ENCODE measurements at places on chromosomes 3 and 15.
A peak's percentile ranks its signal among the peaks of the same experiment; 100 is the strongest.

GRCh38 chr3:140905559-140905958 is 36.1 kb upstream of the SLC25A36 start:
- no peak for DNase-seq

GRCh38 chr15:89587955-89588354 is 12.7 kb downstream of the TICRR start:
- DNase-seq, result no peak

- no peak for DNase-seq
These were observed 163.0 kb downstream of the TBC1D5 start for GRCh38 chr3:17579289-17580031.

DNA sequence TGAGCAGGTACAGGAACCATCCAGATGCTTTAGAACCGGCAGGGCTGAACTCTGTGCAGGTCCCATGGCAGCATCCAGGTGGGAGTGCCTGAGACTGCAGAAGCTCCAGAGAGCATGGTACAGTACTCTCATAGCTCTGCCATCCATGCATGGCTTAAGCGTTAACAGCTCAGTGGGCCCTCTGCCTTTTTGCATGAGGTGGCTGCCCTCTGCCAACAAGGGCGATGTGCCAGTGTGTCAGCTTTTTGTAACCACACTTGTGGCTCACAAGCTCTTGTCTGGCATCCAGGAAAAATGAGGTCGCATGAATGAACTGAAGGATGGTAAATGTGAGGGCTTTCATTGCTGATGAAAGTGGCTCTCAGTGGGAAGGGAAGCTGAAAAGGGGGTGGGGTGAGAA is 950.1 kb downstream of the DIPK2A start:
- DNase-seq, result no peak

GRCh38 chr3:196970547-196971093 is 2.0 kb upstream of the PIGZ start:
- no peak for DNase-seq

- no peak for DNase-seq
These were observed 229.2 kb downstream of the MBNL1 start for GRCh38 chr3:152497890-152498289.

- DNase-seq, result no peak
These were observed 534.2 kb downstream of the ZIC1 start for GRCh38 chr3:147943265-147943945.

DNA sequence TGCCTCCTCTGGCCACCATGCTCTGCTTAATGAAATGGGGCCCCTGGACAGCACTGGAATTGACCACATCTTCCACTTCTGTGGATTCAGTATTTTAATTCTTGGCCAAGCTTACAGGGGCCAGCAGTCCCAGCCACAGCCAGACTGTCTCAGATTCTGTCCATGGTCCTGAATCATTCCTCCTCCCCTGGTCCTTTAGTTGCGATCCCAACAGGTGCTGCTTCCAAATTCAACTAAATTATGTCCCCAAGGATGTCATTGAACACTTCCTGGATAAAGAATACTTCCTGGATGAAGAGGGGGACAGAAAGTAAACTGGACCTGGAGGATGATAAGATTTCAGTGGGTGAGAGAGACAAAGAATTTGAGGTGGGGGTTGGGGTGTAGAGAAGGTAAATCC is 111.1 kb upstream of the FOXB1 start:
- no peak for DNase-seq

DNA sequence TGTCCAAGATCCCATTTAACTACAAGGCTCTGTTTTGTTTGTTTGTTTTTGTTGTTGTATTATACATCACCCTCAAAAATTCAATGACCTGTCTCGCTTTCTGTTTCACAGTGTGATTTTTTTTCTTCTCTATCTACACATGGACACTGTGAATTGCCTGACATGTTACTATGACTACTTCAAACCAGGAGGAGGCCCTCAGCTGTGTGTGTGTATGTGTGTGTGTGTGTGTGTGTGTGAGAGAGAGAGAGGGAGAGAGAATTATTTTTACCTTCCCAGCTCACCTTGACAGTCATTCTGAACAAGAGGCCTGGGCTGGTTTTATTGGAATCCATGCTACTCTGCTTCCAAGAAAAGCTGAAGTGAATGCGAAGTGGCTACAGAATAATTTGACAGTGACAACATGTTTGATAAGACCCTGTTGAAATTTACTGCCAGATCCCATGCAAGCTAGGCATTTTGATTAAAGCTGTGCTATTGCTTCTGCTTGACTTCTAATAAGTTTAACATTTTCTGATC is 841.4 kb downstream of the NSUN3 start:
- DNase-seq, result no peak

DNA sequence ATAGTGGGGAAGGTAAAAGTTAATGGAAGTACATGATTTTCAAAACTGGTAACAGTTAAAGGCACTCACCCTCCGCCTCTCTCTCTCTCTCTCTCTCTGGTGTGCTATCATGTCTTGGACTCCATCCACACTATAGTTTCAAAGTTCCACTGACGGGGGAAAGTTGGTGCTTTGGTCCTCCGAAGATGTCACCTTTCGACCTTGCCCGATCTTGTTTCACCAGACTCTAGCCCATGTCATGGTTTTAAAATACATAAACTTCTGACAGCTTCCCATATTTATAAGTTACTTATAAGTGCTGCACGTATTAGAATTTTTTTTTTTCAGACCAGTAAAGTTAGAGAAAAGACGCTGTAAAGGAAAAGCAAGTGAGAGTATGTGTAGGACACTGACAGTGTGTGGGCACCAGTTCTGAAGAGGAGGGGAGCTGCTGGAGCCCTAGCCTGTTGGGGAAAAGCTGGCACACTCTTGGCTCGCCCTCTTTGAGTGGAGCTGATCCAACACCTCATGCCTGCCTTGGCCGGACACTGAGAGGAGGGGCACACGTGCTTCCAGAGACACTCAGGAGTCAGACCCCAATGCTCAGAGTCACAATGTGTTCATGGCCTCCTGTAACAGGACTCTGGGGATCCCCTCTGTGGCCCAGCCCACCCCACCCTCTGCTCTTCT is 200.5 kb upstream of the TPM1 start:
- no peak for DNase-seq

- DNase-seq, result no peak
These were observed 84.5 kb upstream of the C3orf80 start for GRCh38 chr3:160140756-160141155.

DNA sequence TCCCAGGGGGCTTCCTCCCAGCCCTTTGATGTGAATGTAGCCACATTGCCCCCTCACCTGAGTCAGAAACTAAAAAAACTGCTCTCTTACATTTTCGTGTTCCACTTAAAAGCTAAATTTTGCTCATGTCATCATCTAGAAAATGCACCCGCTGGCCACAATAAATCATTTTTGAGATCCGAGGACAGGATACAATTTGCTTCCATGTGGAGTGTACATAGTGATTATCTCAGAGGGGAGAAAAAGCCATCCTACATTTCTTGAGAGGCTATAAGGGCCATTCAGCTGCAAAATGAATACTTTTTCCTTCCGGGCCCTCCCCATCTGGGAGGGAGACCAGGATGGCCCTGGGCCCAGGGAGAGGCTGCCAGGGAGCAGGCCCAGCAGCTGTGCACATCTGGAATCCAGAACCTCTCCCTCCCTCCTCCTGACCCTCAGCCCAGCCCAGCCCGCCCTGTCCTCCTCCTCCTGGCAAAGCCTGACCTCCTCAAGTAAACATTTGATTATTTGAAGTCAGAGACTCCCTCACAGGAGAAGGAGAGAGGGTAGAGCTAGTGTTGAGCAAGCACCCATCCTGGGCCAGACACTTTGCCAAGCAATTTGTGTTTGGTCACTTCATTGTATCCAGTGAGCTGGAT is 59.1 kb downstream of the CORO2B start:
- peak; percentile 50 for DNase-seq

- no peak for DNase-seq
These were observed 1.5 kb downstream of the WHAMM start for GRCh38 chr15:82810890-82811426.

GRCh38 chr15:101523560-101523940 is 34.0 kb upstream of the PCSK6 start:
- DNase-seq, result no peak

- DNase-seq, result no peak
These were observed 159.9 kb downstream of the MAGI1 start for GRCh38 chr3:65878831-65879230.

GRCh38 chr3:139472380-139473010 is 3.8 kb downstream of the RBP2 start:
- DNase-seq, result no peak

- no peak for DNase-seq
These were observed 36.2 kb downstream of the VGLL3 start for GRCh38 chr3:86954747-86955146.

DNA sequence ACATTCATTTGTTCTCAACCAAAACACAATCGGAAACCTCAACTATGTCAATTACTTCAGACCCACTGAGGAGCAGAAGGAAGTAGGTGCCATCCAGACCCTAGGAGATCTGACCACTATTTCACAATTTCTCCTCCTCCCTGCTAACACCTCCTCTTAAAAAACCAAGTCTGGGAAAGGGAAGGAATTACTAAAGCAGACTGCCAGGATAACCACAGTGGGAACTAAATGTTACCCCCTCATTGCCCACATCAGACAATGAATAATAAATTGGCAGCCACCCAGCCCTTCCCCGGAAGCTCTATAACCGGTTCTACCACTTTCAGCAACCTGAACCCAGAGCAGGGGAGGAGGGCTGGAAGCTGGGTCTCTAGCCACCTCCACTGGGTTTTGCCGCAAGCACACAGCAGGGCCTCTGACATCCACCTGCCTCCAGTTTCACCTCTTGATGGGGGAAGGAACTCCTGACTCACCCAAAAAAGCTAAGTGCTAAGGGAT is 17.6 kb downstream of the C15orf62 start:
- peak; percentile 97 for DNase-seq

GRCh38 chr15:52427804-52428203 is 100.9 kb downstream of the MYO5A start:
- no peak for DNase-seq

DNA sequence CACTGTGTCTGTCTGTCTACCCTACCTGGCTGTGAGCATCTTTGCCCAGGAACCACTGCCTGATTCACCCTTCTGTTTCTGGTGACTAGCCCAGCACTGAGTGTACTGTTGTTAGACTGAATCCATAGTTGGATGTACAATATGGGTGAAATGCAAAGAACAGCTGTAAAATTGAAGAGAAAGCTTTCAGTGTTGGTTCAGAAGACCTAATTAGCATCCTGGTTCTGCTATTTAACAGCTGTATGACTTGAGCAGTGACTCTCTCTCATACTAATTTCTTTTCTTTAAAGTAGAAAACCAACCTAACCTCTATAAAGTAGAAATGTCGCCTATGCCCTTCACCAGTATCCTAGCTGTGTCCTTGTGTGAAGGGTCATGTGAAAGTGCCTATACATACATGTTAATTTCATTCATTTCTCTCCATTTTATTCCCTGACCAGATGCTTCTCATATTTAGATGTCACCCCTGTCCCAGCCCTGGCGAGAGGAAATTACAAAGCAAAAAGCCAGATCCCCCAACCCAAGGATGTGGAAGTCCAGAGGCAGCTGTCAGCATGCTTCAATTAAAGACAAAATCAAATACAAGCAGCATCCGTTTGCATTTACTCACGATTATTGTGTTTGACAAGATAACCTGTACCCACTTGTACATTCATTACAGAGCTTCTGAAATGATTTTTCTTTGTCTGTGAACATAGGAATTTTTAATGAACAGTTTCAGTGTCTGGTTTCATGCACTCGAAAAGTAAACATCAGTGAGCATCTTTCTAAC is 305.7 kb upstream of the ICE2 start:
- no peak for DNase-seq

DNA sequence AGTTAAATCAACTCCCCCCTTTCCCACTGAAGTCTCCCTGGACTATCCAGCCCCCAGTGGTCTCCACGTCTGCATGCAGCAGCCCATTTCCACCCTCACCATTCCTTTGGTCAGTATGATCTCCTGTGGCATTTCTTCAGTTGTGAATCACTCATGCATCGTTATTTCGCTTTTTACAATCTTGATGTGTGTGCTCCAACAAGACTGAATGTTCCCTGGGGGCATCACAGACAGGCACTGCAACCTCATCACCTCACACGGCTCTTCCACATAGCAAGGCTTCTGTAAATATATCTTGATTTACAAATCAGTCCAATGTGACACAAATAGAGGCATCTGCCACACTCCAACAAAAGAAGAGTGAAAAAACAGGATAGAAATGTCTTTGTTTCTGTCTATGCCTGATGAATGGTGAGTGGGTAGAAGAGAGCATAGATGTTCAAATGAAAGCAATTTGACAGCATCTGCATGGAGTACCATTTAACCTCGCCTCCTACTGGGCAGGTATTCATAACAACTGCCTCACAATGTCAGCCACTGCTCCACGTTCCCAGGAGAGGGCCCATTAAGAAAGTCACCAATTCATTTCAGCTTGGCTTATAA is 5.2 kb downstream of the HEG1 start:
- DNase-seq, result no peak

DNA sequence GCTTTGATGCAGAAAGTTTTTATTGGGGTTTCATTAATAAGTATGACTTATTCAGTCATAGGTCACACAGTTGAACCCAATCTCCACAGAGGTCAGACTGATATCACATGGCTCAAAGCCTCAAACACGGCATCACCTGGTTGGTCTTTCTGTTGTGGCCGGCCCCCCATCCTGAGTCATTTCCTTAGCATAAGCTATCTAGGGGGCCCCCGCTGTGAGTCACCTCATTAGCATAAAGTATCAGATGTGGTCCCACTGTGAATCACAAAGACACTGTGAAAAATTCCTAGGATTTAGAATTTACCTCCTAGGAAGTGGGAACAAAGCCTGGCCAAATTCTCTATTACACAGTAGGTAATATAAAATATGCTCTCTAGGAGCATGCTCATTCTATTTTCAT is 502.2 kb downstream of the PYDC2 start:
- no peak for DNase-seq

DNA sequence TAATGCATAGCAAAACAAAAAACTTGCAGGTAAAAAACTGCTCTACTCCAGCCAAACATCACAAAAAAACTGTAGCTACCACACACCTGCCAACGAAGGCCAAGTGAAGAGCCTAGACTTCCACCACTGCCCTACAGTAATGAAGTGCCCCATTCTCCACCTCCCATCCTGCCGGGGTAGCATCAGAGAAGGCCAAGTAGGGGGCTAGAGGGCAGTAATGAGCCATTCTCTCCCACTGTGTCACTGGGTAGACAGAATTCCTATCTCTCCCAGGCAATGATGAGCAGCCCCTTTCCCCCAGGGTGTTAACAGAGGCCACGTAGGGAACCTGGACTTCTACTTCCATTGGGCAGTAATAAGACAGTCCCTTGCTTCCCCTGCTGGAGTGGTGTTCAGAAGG is 9.5 kb downstream of the SEC22C start:
- no peak for DNase-seq

GRCh38 chr3:2024713-2025112 is 74.0 kb upstream of the CNTN4 start:
- no peak for DNase-seq

GRCh38 chr15:45521596-45522327 is 793 bp downstream of the SLC30A4 start:
- peak; percentile 19 for DNase-seq

GRCh38 chr3:78804251-78805037 is 963.4 kb downstream of the ROBO1 start:
- no peak for DNase-seq

DNA sequence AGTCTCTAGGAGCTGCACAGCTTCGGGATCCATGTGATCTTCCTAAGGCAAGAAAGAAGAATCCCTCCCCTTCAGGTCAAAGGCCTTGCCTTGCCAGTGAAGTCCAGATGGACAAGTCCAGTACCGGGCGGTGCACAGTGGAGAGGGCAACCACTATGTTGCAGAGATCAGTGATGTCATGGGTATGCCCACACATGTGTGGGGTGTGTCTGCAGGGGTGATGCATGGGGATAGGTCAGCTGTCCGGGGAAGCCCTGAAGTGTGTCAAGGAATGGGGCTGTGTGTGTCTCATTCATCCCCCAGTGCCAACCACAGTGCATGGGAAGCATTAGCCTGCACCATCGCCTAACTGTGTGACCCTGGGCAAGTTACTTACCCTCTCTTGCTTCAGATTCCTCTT is 66.5 kb downstream of the TLE3 start:
- no peak for DNase-seq
